COR-L47 (cell line): ENCODE measurements at places on chromosomes 4 and X.

DNA sequence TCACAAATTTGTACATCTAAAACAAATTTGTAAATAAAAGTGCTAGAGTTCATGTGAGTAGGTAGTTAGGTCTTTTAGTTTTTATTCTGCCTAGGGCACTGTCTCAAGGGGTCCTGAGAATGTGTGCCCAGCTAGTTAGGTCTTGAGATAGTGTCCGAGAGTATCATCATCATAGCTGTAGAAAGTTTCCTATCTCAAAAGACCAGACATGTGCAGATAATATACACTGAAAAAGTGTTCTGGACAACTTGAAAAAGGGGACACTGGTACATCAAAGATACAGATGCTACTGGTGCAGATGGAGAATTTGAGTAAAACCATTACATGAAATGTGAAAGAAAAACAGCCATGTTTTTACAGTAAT is 1.8 kb upstream of the ZCCHC4 start:
- DNase-seq: no peak

- no peak for DNase-seq
Measured at GRCh38 chr4:69754926-69755580, 5.4 kb downstream of the SULT1B1 start.

DNA sequence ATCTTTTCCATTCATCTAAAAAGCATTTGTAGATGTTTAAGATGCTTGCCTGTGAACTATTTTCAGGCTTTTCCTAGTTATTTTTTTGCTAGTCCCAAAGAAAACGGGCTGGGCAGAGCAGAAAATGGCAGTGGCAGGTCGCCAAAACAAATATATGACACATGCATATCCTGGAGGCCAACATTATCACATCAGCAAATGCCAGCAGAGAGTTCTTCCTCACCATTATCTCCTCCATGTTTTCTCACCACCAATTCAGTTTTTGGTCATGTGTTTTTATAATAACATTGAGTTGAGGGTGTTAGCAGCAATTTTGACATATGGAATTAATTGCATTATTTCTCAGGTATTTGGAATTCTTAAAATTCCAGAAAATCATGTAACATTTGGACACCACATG is 97.9 kb upstream of the EOLA2 start:
- DNase-seq: no peak

DNA sequence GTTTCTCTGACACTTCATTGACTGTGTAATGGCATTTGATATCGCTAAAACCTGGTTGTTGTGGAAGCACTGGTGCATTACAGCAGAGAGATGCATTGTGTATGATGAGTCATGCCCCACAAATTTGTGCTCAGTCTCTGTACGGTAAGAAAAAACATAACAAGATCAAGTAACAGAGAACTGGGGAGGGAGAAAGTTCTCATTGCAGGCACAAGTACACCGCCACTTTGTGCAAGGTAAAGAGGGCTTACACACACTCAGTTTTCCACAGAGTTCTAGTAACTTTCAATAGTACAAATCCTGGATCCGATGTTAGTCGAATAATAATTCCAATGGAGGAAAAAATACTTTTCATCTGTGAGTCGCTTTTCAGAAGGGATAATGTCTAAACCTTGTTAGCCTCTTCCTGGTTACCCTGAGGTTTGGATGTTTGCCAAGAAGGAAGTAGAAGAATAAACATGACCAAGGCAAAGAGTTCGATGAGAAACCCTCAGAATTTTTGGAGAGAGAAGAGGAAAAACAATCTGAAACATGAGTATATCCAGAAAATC is 512.5 kb upstream of the SLIT2 start:
- peak; percentile 2 for DNase-seq

DNA sequence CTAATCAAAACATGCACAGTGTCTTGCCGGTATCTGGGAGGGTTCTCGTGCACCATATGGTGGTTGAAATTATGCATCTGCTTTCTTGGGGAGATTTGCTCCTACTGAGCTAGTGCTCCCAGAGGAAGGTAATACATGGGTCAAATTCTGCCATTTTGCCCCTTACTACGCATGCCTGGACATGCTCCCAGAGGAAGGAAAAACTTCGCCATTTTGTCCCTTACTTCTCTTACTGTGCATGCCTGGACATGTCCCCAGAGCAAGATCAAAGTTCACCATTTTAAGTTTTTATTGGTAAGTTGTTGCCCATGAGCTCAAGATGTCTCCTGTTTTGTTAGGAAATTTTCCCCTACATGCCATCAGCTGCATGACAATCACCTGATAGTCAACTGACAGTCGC is 252.1 kb upstream of the KLHL4 start:
- DNase-seq: no peak

GRCh38 chr4:143358923-143359643 is 22.4 kb downstream of the GAB1 start:
- DNase-seq: no peak

- no peak for DNase-seq
Measured at GRCh38 chr4:2931512-2932301, 31.5 kb downstream of the NOP14 start.

DNA sequence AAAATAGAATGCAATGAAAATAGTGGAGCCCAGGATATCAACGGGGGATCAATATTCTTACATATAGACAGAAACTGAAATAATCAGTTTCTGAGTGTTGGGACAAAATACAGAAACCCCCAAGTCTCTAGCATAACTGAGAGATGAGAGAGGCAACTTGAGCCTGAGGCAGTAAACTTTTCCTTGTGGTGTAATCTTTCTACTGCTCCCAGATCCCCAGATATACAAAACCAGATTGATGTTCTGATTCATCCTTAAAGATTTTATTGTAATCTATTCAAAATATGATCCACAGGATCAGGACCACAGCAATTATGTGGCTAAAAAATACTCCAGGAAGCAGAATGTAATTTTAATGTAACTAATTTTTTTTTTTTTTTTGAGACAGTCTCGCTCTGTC is 2282.6 kb downstream of the ARAP2 start:
- DNase-seq: no peak

GRCh38 chrX:15349046-15349445 is 13.7 kb upstream of the PIGA start:
- peak; percentile 52 for DNase-seq

DNA sequence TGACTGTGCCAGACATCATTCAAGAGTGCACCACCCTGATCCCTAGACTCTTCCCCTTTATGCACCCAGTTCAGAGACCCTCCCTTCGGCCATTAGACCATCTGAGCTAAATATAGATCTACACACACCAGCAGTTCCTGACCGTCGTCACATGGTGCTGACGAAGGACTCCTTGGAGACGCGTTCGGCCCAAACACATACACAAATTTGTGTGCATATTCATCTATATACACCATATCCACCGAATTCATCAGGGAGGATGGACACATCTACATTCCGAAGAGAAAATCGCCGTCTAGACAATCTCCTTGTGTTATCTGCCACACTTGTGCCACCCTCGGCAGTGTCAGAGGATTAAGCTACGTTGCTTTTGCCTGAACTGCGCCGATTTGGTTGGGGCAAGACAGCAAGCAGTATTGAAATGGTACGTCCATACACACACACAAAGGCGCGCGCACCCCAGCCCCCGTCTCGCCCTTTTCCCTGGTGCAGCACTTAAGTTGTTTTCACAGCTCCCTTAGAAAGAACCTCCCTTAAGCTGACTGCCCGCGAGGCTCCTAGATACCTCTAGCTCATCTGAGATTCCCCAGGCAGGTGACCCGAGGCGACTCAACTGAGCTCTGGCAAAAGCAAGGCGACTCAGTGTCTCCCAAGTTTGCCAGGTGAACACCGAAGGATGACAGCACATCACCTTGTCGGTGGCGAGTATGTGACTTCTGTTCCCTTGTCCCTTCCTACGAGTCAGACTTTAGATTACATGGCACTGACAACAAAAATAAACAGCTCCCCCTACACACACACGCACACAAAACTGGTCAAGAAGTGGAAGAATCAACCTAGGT is 1.0 kb downstream of the RASGEF1B start:
- DNase-seq: peak; percentile 26

GRCh38 chr4:48324281-48324680 is 17.0 kb upstream of the SLAIN2 start:
- no peak for DNase-seq

- DNase-seq: no peak
Measured at GRCh38 chr4:7434766-7435150, at the start of gene PSAPL1. TSS of gene PSAPL1 (minus strand) at chr4:7434930. CDS start at chr4:7434879, 51 bp downstream.

DNA sequence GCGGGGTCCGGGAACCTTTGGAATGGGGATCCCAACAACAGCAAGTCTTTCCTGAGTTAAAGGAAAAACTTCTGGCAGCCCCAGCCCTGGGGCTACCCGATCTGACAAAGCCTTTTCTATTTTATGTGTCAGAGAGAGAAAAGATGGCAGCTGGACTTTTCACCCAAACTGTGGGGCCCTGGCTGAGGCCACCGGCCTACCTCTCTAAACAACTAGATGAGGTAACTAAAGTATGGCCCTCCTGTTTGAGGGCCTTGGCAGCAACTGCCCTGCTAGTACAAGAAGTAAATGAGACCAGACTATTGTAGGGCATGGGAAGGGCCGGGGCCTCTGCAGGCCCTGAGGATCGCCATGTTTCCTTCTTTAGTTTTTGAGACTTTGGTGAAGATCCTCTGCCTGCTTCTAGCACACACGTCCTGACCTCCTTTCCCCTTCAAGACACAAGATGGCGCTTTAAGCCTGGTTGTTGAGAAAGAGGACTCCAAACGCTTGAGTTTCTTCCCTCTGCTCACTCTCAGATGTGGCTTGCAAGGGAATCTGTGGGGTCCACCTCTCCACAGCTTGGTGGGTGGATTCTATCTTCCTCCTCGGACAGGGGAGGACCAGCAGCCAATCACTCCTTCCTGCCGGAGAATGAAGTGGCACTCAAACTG is 18.5 kb upstream of the DRD5 start:
- peak; percentile 77 for DNase-seq

DNA sequence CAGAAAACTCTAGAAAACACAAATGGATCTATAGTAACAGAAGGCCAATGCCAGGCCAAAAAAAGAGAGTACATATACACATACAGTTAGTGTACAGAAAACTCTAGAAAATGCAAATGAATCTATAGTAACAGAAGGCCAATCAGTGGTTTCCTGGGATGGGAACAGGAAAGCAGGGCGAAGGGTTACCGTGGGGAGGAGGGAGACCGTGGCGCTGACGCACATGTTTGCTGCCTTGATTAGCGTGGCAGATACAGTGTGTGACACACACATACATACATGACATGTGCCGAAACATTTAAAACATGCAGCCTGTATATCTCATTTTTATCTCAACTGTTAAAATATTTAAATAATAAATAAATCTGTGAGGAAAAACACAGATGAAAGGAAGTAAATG is 14.7 kb downstream of the GAK start:
- DNase-seq: no peak

- DNase-seq: no peak
Measured at GRCh38 chr4:103100691-103101090, 1.1 kb upstream of the BDH2 start.

GRCh38 chr4:8048856-8049676 is 109.4 kb upstream of the AFAP1 start:
- peak; percentile 22 for DNase-seq

- DNase-seq: no peak
Measured at GRCh38 chr4:89212666-89213381, 94.8 kb downstream of the GPRIN3 start.

GRCh38 chr4:113835005-113835404 is 73.5 kb upstream of the CAMK2D start:
- no peak for DNase-seq

DNA sequence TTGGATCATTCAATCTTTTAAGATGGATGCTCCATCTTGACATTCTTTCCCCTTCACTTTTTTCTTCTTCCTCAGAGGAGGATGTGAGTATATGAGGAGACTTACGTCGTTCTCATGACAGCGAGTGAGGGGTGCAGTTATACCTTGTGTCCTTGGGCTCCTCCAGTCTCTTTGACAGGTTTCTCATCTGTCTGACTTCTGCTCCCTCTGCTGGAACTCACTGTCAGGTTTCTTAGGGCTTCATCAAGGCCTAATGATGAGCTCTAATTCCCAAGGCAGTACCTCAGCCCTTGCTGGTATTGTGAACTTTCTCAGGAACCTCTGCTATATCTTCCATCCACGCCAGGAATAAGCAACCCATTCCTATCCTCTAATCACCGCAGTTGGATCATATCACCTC is 237.8 kb upstream of the ADGRL3 start:
- peak; percentile 1 for DNase-seq

DNA sequence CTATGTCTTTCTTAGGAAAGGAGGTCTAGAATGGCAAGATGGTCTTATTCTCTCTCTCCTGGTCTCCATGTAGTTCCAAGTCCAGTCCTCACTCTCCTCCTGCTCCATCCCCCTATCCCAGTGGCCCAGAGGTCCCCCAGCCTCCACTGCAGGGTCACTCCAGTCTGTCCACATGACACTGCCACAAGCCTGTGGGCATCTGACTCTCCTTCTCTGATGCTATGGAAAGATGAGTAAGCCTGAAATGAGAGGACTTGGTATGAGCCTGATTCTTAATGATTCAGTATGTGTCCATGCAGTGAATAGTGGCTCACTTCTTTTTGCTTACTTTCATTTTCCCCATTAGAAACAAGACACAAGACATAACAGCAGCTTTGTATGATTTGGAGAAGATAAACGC is 516.8 kb upstream of the ADGRL3 start:
- no peak for DNase-seq

GRCh38 chr4:169640261-169640870 is 20.0 kb downstream of the CLCN3 start:
- no peak for DNase-seq

DNA sequence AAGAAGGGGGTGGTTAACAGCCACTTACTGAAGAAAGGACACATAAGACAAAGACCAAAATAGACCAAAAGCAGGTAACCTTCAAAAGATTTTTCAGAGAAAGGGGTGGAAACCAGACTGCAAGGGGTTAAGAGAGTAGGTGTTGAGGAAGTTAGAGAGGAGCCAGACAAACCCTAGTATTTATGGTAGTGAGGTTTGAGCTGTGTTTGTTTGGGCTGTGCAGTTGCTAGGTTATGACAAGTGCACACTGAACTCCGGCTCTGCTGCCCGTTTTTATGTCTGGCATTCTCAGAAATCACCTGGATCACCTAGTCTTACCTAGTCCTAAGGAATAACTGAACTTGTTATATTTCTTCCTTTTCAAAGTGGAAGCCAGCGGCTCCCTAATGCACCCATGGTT is 22.9 kb upstream of the G3BP2 start:
- no peak for DNase-seq

DNA sequence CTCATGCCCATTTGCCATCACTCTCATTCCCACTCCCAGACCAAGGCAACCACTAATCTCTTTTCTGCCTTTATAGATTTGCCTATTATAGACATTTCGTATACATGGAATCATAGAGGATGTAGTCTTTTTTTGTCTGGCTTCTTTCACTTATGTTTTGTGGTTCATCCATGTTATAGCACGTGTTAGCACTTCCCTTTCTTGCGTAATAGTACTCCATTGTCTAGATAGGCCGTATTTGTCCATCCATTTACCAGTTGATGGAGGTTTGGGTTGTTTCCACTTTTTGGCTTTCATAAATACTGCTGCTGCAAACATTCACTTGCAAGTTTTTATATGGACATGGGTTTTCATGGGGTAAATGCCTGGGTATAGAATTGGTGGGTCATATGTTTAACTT is 48.4 kb downstream of the KIF4A start:
- DNase-seq: no peak

- no peak for DNase-seq
Measured at GRCh38 chr4:140769209-140769608, 13.0 kb upstream of the TBC1D9 start.
